ENCODE measurements at places on chromosomes 12 and 14.

DNA sequence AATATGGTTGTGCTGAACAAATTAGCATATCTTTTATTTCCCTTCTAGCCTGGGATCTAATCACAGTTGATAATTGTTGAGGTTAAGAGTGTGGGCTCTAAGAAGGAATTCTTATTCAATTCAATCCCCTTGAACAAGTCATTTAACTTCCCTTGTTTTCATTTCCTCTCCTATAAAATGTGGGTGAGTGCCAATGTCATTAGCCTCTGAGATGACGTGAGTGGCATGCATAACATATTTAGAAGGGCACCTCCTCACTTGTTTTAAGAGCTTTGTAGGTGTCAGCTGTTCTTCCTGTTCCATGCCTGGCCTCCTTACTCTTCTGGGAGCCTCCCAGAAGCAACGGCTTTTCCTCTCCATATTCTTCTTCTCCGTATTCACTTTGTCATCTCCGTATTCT is 155.4 kb upstream of the NEDD1 start:
- H3K4me1 ChIP-seq: no peaks in the 10 kb centered on the region
- no peaks in the 10 kb centered on the region for H3K27me3 ChIP-seq
- H3K36me3 ChIP-seq: no peaks in the 10 kb centered on the region

GRCh38 chr12:29674463-29674862 is 109.3 kb downstream of the TMTC1 start:
- H3K36me3 ChIP-seq: no peaks in the 10 kb centered on the region
- DNase-seq: no peak
- H3K4me1 ChIP-seq: peaks cover 7% of the 10 kb centered on the region
- no peaks in the 10 kb centered on the region for H3K27me3 ChIP-seq

GRCh38 chr14:33738029-33738428 is 212.8 kb downstream of the EGLN3 start:
- H3K27ac ChIP-seq: no peak overlapping the region
- no peak for DNase-seq
- H3K36me3 ChIP-seq: peaks cover 15% of the 10 kb centered on the region
- H3K4me3 ChIP-seq: no peak overlapping the region

- no peak overlapping the region for H3K4me3 ChIP-seq
- H3K27me3 ChIP-seq: peaks cover 13% of the 10 kb centered on the region
- H3K27ac ChIP-seq: no peak overlapping the region
- no peak for DNase-seq
Measured at GRCh38 chr14:61433169-61433568, 111.8 kb downstream of the PRKCH start.

DNA sequence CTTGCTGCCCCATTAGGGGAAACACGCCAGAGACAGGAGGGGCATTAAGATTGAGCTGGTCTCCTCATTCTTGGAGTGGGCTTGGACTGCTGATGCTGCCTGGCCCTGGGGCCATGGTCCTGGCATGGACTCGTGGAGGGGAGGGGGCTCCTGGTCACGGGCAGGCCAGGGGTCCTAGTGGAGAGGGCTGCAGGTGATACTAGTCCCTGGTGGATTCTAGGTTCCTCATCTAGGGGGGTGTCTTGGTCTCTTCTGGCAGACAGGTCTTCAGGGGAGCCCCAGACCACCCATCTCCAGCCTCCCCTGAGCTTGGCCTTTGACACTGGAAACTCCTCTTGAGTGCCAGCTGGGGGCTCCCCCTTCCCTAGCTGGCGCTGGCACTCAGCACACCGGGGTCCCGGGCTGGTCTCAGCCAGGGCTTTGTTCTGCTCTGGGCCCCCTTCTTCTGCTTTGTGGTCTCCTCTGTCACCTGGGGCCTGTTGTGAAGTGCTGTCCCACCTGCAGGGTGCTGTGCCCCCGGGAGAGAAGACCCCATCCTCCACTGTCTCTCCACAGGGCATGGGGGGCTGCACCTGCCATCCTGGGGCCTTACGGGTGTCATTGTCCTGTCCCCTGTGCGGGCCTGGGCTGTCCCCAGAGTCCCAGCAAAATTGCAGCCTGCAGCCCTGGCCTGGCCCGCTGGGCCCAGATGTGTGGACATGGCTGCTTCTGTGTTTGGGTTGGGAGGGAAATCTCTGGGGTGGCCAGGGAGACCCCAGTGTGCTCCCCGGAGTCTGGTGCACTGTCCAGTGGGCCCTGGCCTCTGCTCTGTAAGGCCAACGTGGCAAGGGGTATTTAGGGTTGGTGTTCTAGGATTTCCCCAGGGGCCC is 2.3 kb downstream of the KIF26A start:
- H3K27ac ChIP-seq: no peak overlapping the region
- DNase-seq: no peak
- H3K4me3 ChIP-seq: peak overlapping the region; percentile 85
- no peaks in the 10 kb centered on the region for H3K36me3 ChIP-seq

GRCh38 chr14:101476258-101476915 is 84.9 kb upstream of the DIO3 start:
- DNase-seq: no peak
- H3K4me3 ChIP-seq: no peak overlapping the region
- H3K4me1 ChIP-seq: peaks cover 23% of the 10 kb centered on the region
- H3K27me3 ChIP-seq: peaks cover 6% of the 10 kb centered on the region

DNA sequence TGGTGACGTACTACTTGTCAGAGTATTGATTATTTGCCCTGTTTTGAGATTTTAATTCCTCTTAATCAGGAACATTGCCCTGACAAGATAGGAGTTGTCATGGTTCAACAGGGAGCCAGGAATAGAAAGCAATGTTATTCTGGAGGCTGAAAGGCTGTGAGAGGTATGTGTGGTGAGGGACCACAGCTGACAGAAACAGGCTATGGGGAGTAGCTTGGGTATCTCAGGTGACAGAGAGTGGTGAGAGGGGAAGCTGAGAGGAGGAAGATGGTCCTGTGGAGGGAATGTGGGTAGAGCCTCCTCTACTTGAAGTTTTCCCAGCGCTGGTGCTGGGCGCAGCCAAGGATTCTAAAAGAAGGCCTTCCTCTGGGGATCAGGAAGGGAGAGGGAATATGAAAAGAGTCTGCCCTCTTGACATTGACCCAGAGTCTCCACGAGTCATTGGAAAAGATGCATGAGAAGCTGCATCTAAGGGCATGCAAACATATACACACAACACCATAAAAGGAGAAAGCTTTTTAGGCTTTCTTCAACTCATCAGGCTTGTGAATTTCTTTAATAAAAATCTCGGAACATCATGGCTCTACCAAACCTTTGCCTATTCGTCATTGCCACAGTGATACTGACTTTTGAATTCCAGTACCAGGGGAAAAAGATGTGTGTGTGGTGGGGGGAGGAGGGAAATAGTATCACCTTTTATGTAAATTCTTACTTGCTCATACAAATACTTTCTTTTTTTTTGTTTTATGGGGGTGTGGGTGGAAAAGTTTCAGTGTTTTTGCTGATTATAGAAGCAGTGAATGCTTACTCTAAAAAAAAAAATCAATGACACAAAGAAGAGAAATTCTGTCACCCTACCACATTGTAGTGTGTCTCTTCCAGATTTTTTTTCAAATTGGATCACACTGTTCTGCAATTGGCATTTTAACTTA is 39.9 kb upstream of the DHRS7 start:
- H3K4me1 ChIP-seq: peaks cover 21% of the 10 kb centered on the region
- H3K27me3 ChIP-seq: no peaks in the 10 kb centered on the region
- DNase-seq: no peak

GRCh38 chr12:10031771-10032175 is 1.3 kb downstream of the CLEC9A start:
- peak overlapping the region; percentile 17 for H3K27ac ChIP-seq
- H3K36me3 ChIP-seq: no peaks in the 10 kb centered on the region
- no peaks in the 10 kb centered on the region for H3K4me1 ChIP-seq
- DNase-seq: no peak
- no peak overlapping the region for H3K4me3 ChIP-seq
- no peaks in the 10 kb centered on the region for H3K27me3 ChIP-seq

DNA sequence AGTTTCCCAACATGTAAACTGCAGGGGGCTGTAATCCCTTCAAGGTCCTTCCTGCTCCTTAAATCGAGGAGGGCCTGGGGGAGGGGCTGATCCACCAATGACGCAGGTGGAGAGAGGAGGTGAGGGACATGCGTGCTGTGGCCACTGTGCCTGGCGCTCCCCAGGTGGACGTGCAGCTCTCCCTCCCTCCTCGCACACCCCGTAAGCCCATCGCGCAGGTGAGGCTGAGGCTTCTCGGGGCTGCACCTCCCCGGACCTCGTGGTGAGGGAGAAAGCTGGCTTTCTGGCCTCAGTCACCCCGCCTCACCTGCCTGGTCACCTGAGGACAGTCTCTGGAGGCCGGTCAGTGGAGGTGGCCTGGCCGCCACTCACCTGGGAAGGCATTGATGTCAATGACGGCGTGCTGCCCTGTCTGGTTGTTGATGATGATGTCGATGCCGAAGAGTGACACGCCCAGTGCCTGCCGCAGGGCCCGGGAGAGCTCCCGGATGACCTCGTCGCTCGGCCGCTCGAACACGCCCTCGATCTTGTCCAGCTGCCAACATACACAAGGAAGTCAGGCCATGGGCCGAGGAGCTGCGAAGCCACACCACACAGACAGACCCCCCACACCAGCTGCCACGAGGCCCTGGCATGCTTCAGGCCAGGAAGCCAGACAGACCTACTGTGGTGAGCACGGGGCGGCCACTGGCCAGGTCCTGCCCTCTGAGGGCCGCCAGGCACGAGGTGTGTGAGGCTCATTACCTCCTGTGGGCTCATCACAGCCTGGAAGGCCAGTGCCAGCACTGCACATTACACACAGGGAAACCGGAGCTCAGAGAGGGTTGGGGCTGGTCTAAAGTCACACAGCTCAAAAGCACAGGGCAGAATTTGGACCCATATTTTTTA is 23.3 kb downstream of the CHGA start:
- H3K36me3 ChIP-seq: no peaks in the 10 kb centered on the region
- H3K4me1 ChIP-seq: no peaks in the 10 kb centered on the region
- H3K27me3 ChIP-seq: no peaks in the 10 kb centered on the region
- no peak overlapping the region for H3K4me3 ChIP-seq

DNA sequence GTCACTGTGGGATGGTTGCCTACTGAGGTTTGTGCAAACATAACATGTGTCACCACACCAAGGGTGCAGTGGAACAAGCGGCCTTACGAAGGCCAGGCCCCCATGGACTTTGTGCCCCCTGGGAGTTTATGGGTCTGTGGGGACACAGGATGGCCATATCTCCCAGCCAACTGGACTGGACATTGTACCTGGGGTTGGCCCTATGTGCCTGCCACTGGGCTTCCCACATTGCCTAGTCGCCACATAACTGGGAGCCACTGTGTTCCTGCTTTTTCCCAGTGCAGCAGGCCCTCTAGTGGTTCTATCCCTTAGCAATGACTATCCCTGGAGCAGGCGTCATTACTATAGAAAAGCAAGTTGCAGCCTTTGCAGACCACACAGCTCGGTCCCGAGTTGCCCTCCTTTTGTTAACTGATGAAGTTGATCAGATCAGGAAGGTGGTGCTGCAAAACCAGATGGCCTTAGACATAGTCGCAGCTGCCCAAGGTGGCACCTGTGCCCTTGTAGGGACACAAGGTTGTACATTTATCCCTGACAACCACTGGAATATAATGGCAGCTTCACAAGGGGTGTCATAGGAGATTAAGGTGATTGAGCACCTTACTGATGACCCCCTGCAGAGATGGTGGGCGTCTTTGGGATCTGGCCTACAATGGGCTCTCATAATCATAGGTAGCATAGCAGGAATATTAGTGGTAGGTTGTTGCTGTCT is 15.2 kb upstream of the RNASE12 start:
- H3K4me1 ChIP-seq: no peaks in the 10 kb centered on the region
- peak overlapping the region; percentile 61 for H3K4me3 ChIP-seq
- no peak overlapping the region for H3K27ac ChIP-seq
- peaks cover 8% of the 10 kb centered on the region for H3K27me3 ChIP-seq
- no peaks in the 10 kb centered on the region for H3K36me3 ChIP-seq
- DNase-seq: no peak

GRCh38 chr12:93176610-93177126 is 201.1 kb upstream of the NUDT4 start:
- H3K36me3 ChIP-seq: no peaks in the 10 kb centered on the region
- H3K27ac ChIP-seq: no peak overlapping the region
- H3K4me3 ChIP-seq: no peak overlapping the region

DNA sequence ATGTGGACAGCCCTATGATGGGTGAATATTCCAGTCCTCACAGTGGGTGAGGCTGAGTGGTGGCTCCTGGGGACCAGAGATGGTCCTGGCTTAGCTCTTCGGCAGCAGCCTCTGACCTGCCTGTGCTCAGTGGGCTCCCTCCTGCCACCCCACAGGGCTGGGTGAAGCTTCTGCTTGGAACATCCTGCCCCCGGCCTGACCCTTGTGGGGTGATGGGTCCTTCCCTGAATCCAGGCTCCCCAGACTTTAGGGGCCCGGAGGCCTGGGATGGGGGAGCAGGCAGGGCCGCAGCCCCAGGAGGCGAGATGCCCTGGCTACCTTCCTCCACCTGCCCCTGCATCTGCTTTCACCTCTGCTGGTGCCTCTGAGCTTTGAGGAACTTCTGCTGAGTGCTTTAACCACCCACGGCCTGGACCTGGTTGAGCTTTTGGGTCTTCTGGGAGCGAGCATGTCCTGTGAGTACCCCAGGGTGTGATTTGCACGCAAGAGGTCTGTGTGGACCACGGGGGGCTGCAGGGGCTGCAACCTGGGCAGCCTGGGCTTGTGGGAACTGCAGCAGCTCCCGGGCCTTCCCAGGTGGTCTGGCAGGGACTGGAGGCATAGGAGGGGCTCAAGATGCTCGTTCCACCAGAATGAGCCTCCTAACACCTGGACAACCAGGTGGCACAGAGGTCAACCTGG is 159.5 kb downstream of the KIF26A start:
- no peak for DNase-seq
- no peak overlapping the region for H3K4me3 ChIP-seq
- no peaks in the 10 kb centered on the region for H3K36me3 ChIP-seq

DNA sequence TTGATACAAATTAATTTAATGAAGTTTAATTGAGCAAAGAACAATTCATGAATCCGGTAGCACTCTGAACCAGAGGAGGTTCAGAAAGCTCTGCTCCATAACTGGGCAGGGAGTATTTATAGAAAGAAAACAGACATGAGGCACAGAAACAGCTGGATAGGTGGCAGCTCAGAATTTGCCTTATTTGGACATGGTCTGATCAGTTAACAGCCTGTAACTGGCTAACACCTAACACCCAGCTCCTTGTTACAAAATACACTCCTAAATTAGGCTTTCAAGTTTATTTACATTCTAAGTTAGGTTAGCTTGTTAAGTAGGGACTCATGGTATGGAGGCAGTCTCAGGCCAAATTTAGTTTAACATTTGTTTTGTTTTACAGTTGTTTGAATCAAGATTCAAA is 67.8 kb upstream of the TMCC3 start:
- no peaks in the 10 kb centered on the region for H3K36me3 ChIP-seq
- H3K4me1 ChIP-seq: peaks cover 19% of the 10 kb centered on the region
- H3K27ac ChIP-seq: no peak overlapping the region
- DNase-seq: no peak

- no peaks in the 10 kb centered on the region for H3K27me3 ChIP-seq
- H3K36me3 ChIP-seq: no peaks in the 10 kb centered on the region
- DNase-seq: no peak
- H3K4me1 ChIP-seq: peaks cover 23% of the 10 kb centered on the region
Measured at GRCh38 chr12:116354950-116355783, 77.7 kb upstream of the MED13L start.

GRCh38 chr14:83974647-83975163 is 1555.2 kb upstream of the FLRT2 start:
- peaks cover 6% of the 10 kb centered on the region for H3K4me1 ChIP-seq
- no peak for DNase-seq
- H3K4me3 ChIP-seq: no peak overlapping the region
- H3K27ac ChIP-seq: no peak overlapping the region
- no peaks in the 10 kb centered on the region for H3K27me3 ChIP-seq

- H3K4me1 ChIP-seq: peaks cover 13% of the 10 kb centered on the region
- H3K27ac ChIP-seq: no peak overlapping the region
- no peak for DNase-seq
- no peaks in the 10 kb centered on the region for H3K27me3 ChIP-seq
Measured at GRCh38 chr12:95141310-95141709, 67.9 kb upstream of the NR2C1 start.

- DNase-seq: no peak
- no peak overlapping the region for H3K4me3 ChIP-seq
- H3K4me1 ChIP-seq: peaks cover 22% of the 10 kb centered on the region
- H3K27ac ChIP-seq: no peak overlapping the region
- H3K27me3 ChIP-seq: peaks cover 11% of the 10 kb centered on the region
Measured at GRCh38 chr14:50835280-50835679, 4.3 kb upstream of the NIN start.

Measured in neural crest cell (in vitro differentiated cells).